ENCODE measurements at places on chromosomes 2 and 18.

DNA sequence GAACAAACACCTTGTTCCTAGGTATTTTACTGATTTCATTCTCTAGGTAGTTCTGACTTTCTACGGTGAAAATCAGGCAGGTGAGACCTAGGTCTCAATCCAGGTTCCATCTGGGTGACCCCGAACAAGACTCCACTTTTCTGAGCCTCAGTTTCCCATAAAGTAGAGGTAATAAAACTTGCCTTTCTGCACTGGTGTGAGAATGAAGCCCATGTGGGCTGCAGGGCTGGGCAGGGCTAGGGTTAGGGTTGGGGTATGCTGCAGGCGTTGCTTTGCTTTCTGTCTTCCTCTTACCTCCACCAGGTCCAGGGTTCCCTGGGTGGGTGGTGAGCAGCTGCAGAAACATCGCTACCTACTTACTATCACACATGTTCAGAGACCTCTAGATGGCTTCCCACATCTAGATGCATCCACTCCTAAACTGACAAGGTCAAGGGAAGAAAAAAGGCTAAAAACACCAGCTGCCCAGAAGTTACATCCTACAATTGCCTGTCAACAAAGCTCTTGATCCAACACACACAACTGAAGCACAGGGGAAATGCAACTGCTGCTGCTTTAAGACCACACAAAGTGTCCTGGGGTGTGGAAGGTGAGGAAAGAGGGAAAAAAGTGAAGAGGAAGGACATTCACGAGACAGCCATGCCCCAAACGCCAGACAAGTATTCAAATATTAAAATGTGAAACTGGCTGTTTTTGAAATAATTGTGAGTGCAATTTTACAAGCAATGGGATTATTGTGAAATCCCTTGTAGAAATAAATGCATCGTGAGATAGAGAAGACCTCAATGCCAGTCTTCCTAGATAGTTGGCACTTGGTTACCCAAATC is 23.5 kb downstream of the MBP start:
- DNase-seq: no peak

DNA sequence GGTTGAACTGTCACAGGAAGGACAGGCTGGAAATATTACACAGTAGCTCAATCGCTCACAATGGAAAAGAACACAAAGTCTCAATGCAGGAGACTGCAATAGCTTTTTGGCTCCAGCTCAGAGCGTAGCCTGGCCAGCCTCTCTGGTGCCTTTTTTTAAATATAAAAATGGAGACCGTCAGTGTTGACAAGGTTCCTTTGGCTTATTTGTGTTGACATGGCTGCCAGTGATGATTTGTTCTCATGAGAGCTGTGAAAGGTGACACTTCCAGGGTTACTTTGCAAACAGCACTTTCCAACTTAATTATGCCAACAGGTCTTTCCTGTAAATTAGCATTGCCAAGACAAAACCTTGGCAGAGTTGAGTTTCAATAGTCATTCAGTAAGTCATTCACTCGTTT is 70.8 kb downstream of the KCNE4 start:
- DNase-seq: no peak

DNA sequence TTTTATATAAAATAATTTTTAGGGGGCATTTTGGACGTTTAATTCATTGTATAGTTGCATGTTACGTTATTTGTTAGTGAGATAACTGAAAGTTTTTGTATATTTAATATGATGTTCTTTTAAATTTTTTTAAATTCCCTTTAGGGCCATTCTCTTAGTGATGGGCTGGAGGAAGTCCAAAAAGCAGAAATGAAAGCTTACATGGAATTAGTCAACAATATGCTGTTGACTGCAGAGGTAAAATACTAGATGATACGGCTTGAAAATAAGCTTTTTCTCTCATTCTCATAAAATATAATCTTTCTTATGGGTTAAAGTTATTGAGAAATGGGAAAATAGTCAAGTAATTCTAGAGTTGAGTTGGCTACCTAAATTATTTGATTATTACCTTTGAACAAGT is 58.9 kb downstream of the MTX2 start:
- no peak for DNase-seq

GRCh38 chr18:34528177-34528576 is 181.9 kb upstream of the DTNA start:
- no peak for DNase-seq

GRCh38 chr2:21841341-21841740 is 717.6 kb downstream of the TDRD15 start:
- no peak for DNase-seq

GRCh38 chr18:64134044-64134747 is 14.7 kb downstream of the LINC00305 start:
- no peak for DNase-seq
